ENCODE measurements at places on chromosomes 1 and 21. TPM values are rescaled to one million over a fixed set of nuclear protein-coding genes. Genes with fewer than 3 reads are reported as not detected.

- H3K27me3 ChIP-seq = no peaks in the 10 kb centered on the region
- no peak for DNase-seq
- no peak overlapping the region for H3K4me3 ChIP-seq
- no peaks in the 10 kb centered on the region for H3K36me3 ChIP-seq
These were observed 31.4 kb upstream of the KAZN start for GRCh38 chr1:14567056-14567455.

Gene ATXN7L2
- 13.1 TPM for total RNA-seq

DNA sequence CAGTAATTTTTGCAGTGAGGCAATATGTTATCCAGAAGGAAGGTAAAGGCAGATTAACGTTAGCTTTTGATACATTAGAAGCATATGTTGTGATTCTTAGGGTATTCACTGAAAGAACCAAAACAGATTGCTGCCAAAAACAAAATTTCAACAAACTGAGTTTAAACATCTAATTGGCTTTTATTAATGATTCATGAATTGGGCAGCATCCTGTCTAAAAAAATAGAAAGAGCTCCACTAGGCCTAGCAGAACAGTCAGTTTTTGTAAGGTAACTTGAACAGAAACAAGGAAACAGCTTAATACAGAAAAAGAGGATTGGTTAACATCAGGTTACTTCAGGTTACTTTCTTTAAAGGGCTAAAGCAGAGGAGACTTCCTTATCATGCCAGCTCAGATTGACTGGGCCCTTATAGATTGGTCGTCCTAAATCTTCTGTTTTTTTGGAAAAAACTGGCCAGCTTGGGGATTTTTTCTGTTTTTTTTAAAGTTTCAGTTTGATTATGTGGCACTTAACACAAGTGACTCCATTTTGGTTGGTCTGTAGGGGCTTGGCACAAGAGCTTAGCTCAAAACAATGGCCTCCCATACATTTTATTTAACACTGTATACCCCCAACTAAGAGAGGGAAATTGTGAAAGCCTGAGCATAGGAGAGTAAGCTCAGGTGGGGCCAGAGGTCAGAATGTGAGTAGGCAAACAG, 36.8 kb upstream of the GALNT2 start:
- no peak overlapping the region for H3K27ac ChIP-seq
- H3K36me3 ChIP-seq = no peaks in the 10 kb centered on the region
- H3K4me1 ChIP-seq = peaks cover 6% of the 10 kb centered on the region
- DNase-seq = no peak
- H3K4me3 ChIP-seq = no peak overlapping the region

Gene RNU1-3
- 4,982 TPM for total RNA-seq

Gene RCAN3
- 191 TPM for total RNA-seq

GRCh38 chr1:39639305-39640130, at the start of gene HEYL:
Gene HEYL, minus strand, starts transcription at chr1:39639643. Its CDS starts 18 bp downstream, at chr1:39639625.
- peaks cover 11% of the 10 kb centered on the region for H3K27me3 ChIP-seq
- no peaks in the 10 kb centered on the region for H3K36me3 ChIP-seq
- peak; percentile 63 for DNase-seq

- H3K27me3 ChIP-seq = no peaks in the 10 kb centered on the region
- no peak overlapping the region for H3K27ac ChIP-seq
- H3K4me3 ChIP-seq = no peak overlapping the region
- peaks cover 12% of the 10 kb centered on the region for H3K4me1 ChIP-seq
These were observed 11.6 kb downstream of the SLAMF7 start for GRCh38 chr1:160750608-160751007.

Gene RGS16
- total RNA-seq = 16.3 TPM

DNA sequence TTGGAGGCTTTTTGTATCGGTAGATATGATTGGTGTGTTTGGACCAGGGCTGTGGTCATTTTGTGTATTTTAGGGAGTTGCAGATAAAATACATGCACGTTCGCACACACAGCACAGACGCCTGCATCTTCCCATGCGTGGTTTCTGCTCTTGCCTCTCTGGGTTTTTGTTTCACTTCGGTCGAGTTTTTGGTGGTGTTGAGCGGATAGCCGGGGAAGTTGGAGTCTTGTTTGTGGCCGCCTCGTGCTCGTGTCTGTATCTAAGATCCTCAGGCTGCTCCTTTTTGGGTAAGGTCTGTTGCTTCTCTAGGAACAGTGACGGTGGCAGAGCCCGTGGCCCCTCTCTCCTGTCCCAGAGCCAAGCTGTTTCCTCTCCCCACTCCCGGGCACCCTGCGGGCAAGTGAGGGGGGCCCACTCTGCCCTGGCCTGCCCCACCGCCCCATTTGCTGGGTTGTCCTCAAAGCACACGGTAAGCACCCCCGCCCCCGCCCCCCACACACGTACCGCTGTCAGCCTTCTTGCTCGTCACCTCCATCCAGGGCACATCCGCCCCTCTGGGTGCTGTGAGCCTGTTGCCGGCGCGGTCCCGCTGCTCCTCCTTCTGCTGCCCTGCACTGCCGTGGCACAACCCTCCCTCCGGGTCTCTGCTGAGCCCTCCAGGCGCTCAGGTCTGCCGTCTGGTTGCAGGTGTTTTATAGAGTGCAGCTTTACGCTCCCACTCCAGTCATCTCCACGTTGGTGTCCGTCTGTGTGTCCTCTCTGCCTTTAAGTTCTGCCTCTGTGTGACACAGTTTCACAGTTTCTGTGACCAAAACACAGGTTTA, 51.9 kb downstream of the AGPAT3 start:
- peak; percentile 56 for DNase-seq
- peak overlapping the region; percentile 87 for H3K27ac ChIP-seq
- H3K36me3 ChIP-seq = no peaks in the 10 kb centered on the region
- H3K4me3 ChIP-seq = peak overlapping the region; percentile 62

DNA sequence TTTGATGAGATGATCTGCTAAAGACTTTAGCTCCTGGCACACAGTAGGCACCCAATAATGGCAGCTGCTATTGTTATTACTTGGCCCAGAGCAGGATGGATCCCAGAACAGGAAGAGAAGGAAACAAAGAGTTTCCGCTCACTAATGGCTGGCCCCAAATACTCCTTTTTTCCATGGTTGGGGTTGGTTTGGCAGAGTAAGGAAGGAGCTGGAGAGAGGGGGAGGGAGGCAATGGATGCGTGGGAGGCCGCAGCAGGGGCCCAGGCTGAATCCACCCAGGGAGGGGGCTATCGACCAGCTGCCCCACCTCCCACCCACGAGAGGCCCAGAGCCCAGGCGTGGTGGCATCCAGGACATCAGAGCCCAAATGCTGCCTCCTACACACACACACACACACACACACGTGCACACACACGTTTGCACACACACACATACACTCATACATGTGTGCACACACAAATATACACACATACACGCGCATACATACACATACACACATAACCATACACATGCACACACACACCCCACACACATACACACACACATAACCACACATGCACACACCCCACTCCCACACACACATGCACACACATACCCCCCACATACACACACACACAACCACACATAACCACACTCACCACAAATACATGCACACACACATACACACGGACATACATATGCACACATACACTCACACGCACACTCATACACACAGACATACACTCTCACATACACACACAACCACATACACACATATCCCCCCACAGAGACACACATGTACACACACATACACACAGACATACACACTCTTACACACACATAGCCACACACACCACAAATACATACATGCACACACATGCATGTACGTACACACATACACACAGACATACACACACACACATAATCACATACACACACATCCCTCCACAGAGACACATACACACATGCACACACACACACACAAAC, 25.2 kb downstream of the C1QB start:
- no peak overlapping the region for H3K4me3 ChIP-seq
- no peak overlapping the region for H3K27ac ChIP-seq
- H3K36me3 ChIP-seq = no peaks in the 10 kb centered on the region
- H3K4me1 ChIP-seq = no peaks in the 10 kb centered on the region
- DNase-seq = no peak
- H3K27me3 ChIP-seq = peaks cover 2% of the 10 kb centered on the region

GRCh38 chr1:150415800-150416199, 51.9 kb downstream of the RPRD2 start:
- H3K27me3 ChIP-seq = no peaks in the 10 kb centered on the region
- no peak overlapping the region for H3K27ac ChIP-seq
- peaks cover 22% of the 10 kb centered on the region for H3K36me3 ChIP-seq

- no peaks in the 10 kb centered on the region for H3K27me3 ChIP-seq
- no peaks in the 10 kb centered on the region for H3K4me1 ChIP-seq
- no peak for DNase-seq
- H3K4me3 ChIP-seq = no peak overlapping the region
- H3K27ac ChIP-seq = no peak overlapping the region
These were observed 27.9 kb downstream of the PRDM15 start for GRCh38 chr21:41851090-41851790.

Gene GBP7
- total RNA-seq = not detected

Gene FCAMR
- total RNA-seq = not detected

DNA sequence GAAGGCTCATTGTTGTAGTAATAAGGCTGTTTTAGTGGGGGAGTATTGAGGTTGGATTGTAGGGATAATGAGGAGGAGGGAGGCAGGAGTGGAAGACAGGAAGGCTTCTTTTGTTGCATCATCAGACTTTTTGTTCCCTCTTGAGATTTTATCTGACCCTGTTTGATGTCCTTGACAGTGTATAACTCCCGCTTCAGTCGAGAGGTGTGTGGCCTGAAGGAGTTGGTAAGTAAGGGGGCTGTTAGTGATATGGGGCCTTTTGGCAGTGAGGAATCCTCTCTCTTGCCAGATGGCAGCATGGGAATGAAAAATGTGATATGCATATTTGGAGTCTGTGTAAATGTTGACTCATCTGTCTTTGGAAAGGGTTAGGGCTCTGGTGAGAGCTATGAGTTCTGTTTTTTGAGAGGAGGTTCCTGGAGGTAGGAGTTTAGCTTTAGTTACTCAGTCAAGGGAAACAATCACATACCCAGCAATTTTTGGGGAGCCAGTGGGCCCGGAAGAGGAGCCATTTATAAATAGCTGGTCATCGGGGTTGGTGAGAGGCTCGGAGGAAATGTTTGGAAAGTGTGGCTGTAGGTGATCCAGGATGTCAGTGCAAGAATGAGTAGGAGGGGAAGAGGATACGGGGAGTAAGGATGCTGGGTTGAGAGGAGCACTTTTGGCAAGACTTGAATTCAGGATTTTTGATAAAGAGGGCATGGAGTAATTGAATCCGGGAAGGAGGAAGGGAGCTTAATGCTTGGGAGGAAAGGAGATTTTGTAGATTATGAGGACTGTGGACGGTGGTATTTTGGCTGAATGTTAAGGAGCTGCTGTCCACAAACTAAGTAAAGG, 136.7 kb upstream of the ETV3 start:
- H3K4me3 ChIP-seq = no peak overlapping the region
- no peak overlapping the region for H3K27ac ChIP-seq
- no peak for DNase-seq
- H3K27me3 ChIP-seq = peaks cover 24% of the 10 kb centered on the region
- H3K4me1 ChIP-seq = no peaks in the 10 kb centered on the region

Gene SH2D1B
- not detected for total RNA-seq

Gene SRSF10
- 346 TPM for total RNA-seq

DNA sequence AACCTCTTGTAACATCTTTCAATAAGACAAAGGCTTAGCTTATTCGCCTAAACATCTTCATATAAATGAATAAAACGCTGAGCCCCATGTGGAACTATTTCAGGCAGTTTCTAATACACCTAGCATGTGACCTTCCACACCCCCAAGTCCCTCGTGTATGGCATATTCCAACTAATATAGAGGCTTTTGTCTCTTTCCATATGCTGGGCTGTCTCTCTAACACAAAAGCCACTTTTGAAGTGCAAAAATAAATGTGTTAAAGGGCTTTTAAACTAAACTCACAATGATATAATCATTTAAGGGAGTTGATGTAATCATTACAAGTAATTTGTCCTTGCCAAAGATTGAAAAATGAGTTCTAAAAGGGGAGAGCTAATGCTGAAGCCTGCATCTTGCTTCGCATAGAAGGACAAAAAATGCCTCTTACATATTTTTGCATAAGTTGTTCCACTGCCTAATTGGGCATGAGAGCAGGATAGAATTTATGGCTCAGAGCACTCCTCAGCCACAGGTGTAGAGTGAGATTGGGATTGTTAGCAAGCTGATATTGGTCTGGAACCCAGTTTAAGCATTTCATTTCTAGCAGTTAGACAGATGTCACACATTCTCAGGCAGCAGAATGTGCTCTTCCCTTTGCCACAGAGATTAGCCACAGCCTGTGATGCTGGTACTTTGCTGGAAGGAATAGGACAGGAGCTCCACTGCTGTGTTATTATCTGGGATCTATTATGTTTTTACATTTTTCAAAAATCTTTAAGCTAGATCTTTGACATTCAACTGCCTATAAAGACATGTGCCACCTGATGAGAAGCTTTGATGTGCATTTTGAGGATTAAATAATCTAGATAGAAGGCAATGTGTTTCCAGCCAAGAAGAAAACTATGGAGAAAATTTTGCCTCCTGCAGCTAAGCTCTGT, 1044.4 kb downstream of the ADGRL2 start:
- no peaks in the 10 kb centered on the region for H3K27me3 ChIP-seq
- no peak overlapping the region for H3K4me3 ChIP-seq
- H3K36me3 ChIP-seq = no peaks in the 10 kb centered on the region
- DNase-seq = no peak
- no peaks in the 10 kb centered on the region for H3K4me1 ChIP-seq
- no peak overlapping the region for H3K27ac ChIP-seq

DNA sequence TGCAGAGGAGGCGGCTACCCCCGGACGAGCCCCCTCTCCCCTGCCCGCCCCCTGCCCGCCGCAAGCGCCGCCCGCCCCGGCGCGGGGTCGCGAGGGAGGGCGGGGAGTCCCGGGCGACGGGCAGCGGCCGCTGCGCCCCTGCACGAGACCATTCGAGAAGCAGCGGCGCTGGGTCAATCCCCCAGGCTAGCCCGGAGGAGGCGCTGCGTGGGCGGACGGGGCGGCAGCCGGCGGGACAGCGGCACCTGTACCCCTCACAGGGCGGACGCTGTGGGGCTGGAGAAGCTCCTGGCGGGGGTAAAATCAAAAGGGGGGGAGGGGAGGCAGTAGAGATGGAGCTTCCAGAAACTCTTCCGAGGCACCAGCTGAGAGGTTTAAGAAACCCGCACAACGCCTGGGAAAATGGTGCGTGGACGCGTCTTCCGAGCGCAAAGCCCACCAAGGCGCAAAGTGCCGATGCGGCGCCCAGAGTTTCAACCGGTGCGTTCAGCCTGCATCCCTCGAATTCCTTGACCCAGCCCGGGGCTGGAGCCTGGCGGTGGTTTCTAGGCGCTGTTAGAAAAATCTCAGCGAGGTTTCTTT, at the start of gene PLPPR5:
PLPPR5 (minus strand) TSS at position 1 of the 582 bp plus-strand sequence. CDS start 190 bp downstream, outside the sequence.
- peak within 1 kb of the TSS; percentile 41 for H3K4me3 ChIP-seq
- DNase-seq = no peak
- no peak within 1 kb of the TSS for H3K27ac ChIP-seq

GRCh38 chr1:99370476-99370875, 106.2 kb downstream of the PLPPR4 start:
- H3K27me3 ChIP-seq = no peaks in the 10 kb centered on the region
- no peak overlapping the region for H3K4me3 ChIP-seq
- H3K36me3 ChIP-seq = no peaks in the 10 kb centered on the region
- no peak overlapping the region for H3K27ac ChIP-seq
- no peaks in the 10 kb centered on the region for H3K4me1 ChIP-seq
- DNase-seq = no peak

Gene PLXNA2
- total RNA-seq = 0.77 TPM

- no peak overlapping the region for H3K4me3 ChIP-seq
- no peak overlapping the region for H3K27ac ChIP-seq
These were observed 150.3 kb downstream of the IFI44 start for GRCh38 chr1:78799926-78800325.

All from CD4-positive, alpha-beta T cell (primary cell).